BE2C (cell line): ENCODE measurements at places on chromosomes 5 and 9.
A peak's percentile ranks its signal among the peaks of the same experiment; 100 is the strongest.

GRCh38 chr9:94937214-94937903, 210.9 kb downstream of the AOPEP start:
- no peak for DNase-seq

GRCh38 chr5:135242866-135243555, 156.0 kb downstream of the MACROH2A1 start:
- DNase-seq, result no peak

DNA sequence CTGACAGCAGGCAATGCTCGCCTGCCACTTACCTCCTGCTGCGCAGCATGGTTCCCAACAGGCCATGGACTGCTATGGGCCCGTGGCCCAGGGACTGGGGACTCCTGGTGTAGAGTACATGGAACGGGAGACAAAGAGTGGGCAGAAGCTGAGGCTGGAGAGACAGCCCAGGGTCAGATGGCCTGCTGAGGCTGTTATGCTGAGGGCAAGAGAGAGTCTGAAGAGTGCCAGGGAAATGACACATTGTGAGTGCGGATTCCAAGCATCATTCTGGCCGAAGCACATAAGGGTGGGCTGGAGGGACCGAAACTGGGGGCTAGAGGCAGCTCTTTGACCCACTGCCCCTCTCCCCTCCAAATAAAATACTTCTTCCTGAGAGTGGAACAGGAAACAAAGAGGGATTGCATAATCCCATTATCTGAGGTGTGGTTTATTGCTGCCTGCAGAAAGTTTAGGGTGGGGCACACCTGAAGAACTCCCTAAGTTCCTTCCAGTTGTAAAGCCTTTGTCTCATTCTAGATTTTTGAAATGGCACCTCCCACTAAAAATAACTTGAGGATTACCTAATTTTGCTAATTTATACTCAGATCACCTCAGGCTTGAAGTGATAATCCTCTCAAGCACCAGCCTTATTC, 158.1 kb downstream of the ATP10B start:
- DNase-seq, result no peak

- peak; percentile 39 for DNase-seq
These were observed 4.3 kb downstream of the CACFD1 start for GRCh38 chr9:133463864-133464615.

- DNase-seq, result no peak
These were observed 3.2 kb upstream of the TMEM245 start for GRCh38 chr9:109122726-109123621.

GRCh38 chr5:112696786-112697185, 40.9 kb upstream of the APC start:
- DNase-seq, result no peak

GRCh38 chr9:122347348-122348287, 23.2 kb upstream of the PTGS1 start:
- DNase-seq, result no peak
